ENCODE measurements at places on chromosomes 1 and 21. TPM values are rescaled to one million over a fixed set of nuclear protein-coding genes. Genes with fewer than 3 reads are reported as not detected.

KRTAP19-6 gene
- total RNA-seq = not detected

SPRR2E gene
- not detected for total RNA-seq

GPR161 gene
- total RNA-seq = not detected

COL24A1 gene
- not detected for total RNA-seq

CTSE gene
- total RNA-seq = not detected

LCE1A gene
- not detected for total RNA-seq

FASLG gene
- total RNA-seq = 0.93 TPM

PPP1R8 gene
- total RNA-seq = 46.5 TPM

ITLN2 gene
- not detected for total RNA-seq

SPATA17 gene
- not detected for total RNA-seq

OTUD7B gene
- 8.5 TPM for total RNA-seq

NR1I3 gene
- not detected for total RNA-seq

CLCA1 gene
- total RNA-seq = not detected

TRIM17 gene
- total RNA-seq = 1.3 TPM

FMO3 gene
- not detected for total RNA-seq

ZNF648 gene
- not detected for total RNA-seq

ST6GALNAC5 gene
- not detected for total RNA-seq

MIXL1 gene
- total RNA-seq = not detected

RCSD1 gene
- 169 TPM for total RNA-seq

AMY1C gene
- total RNA-seq = not detected

CACHD1 gene
- 0.18 TPM for total RNA-seq

UCK2 gene
- total RNA-seq = 16.9 TPM

ZNF326 gene
- total RNA-seq = 15.6 TPM
